ENCODE measurements at places on chromosomes 6 and 20. TPM values are rescaled to one million over a fixed set of nuclear protein-coding genes. Genes with fewer than 3 reads are reported as not detected.

GRCh38 chr6:131998255-131998982, 47.2 kb upstream of the CCN2 start:
- H3K36me3 ChIP-seq, result no peaks in the 10 kb centered on the region
- no peak overlapping the region for H3K4me3 ChIP-seq
- no peak overlapping the region for H3K27ac ChIP-seq
- DNase-seq, result no peak

DNA sequence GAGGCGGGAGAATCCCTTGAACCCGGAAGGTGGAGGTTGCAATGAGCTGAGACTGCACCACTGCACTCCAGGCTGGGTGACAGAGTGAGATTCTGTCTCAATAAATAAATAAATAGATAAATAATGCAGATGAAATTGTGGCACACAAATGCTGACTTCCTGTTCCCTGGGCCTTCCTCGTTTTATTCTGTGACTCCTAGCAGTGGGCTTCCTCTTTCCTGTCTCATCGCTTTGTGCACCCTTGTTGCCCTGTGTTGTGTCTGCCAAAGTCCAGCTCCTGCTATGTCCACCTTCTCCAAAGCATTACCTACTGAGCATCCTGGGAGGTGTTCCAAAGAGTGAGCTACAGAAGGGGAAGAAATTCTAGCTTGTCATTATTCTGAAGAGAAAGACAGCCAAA, 100.2 kb upstream of the TIAM2 start:
- DNase-seq, result no peak
- no peaks in the 10 kb centered on the region for H3K4me1 ChIP-seq
- H3K27me3 ChIP-seq, result no peaks in the 10 kb centered on the region
- no peak overlapping the region for H3K27ac ChIP-seq
- peaks cover 35% of the 10 kb centered on the region for H3K36me3 ChIP-seq

GRCh38 chr6:24006254-24006653, 119.8 kb upstream of the NRSN1 start:
- H3K4me1 ChIP-seq, result no peaks in the 10 kb centered on the region
- H3K27me3 ChIP-seq, result no peaks in the 10 kb centered on the region
- H3K36me3 ChIP-seq, result no peaks in the 10 kb centered on the region
- H3K27ac ChIP-seq, result no peak overlapping the region
- no peak for DNase-seq
- H3K4me3 ChIP-seq, result no peak overlapping the region

- no peaks in the 10 kb centered on the region for H3K27me3 ChIP-seq
- no peak overlapping the region for H3K27ac ChIP-seq
- H3K36me3 ChIP-seq, result no peaks in the 10 kb centered on the region
- no peak for DNase-seq
- H3K4me3 ChIP-seq, result no peak overlapping the region
These were observed 107.6 kb downstream of the SLC24A3 start for GRCh38 chr20:19320005-19320404.

GRCh38 chr6:145374570-145374969, 360.8 kb downstream of the EPM2A start:
- no peak for DNase-seq
- no peaks in the 10 kb centered on the region for H3K4me1 ChIP-seq
- H3K36me3 ChIP-seq, result no peaks in the 10 kb centered on the region
- no peak overlapping the region for H3K4me3 ChIP-seq

DNA sequence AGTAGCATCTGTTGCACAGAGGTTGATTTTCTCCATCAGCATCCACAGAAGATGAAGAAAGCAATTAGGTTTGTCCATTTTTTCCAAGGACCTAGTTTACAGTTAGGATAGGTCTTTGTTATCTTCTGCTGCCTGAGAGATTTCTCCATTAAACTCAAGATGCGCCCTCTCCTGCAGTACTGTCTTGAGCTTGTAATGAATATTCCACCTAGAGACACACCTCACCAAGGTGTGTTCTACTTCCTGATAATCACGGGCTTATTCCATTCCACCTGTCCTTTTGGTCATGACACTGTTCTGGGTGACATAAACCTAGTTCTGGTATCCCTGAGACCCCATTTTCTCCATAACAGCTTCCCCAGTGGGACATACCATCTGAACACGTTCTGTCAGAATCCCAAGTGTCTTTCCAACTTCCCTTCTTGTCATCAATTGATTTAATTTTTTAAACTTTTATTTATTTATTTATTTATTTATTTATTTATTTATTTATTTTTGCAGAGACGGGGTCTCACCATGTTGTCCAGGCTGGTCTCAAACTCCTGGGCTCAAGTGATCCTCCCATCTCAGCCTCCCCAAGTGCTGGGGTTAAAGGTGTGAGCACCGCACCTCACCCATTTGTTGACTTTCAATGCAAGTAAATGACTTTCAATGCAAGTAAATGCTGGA, 75.6 kb upstream of the HS3ST5 start:
- no peak overlapping the region for H3K4me3 ChIP-seq
- DNase-seq, result no peak
- no peaks in the 10 kb centered on the region for H3K27me3 ChIP-seq
- no peak overlapping the region for H3K27ac ChIP-seq
- H3K4me1 ChIP-seq, result no peaks in the 10 kb centered on the region
- H3K36me3 ChIP-seq, result no peaks in the 10 kb centered on the region

The HLA-DOA gene
- 89.5 TPM for total RNA-seq

All from spleen (tissue), 13 donors.